ENCODE measurements at places on chromosomes 1 and 21.
A peak's percentile ranks its signal among the peaks of the same experiment; 100 is the strongest.

DNA sequence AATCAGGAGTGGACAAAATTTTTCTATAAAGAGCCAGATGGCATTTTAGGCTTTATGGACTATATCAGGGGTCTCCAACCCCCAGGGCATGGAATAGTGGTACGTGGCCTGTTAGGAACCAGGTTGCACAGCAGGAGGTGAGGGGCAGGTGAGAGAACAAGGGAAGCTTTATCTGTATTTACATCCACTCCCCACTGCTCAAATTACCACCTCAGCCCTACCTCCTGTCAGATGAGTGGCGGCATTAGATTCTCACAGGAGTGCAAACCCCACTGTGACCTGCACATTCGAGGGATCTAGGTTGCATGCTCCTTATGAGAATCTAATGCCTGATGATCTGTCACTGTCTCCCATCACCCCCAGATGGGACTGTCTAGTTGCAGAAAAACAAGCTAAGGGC lies 13.9 kb downstream of the PHTF1 start:
- no peak for DNase-seq

DNA sequence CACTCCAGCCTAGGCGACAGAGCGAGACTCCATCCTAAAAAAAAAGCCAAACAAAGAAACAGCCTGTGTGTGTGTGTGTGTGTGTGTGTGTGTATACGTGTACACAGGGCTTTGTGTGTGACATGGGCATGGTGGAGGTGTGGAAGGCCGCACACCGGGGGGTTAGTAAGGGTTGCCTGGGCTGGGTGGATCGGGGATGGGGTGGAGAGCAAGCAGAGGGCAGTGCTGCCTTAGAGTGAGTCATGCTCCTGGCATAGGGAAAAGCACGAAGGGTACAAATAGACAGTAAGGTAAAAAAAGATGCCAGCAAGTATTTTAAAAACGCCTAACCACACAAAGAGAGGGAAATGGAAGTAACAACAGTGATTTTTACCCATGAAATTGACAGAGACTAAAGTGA lies 6.2 kb downstream of the PRMT2 start:
- DNase-seq: no peak

DNA sequence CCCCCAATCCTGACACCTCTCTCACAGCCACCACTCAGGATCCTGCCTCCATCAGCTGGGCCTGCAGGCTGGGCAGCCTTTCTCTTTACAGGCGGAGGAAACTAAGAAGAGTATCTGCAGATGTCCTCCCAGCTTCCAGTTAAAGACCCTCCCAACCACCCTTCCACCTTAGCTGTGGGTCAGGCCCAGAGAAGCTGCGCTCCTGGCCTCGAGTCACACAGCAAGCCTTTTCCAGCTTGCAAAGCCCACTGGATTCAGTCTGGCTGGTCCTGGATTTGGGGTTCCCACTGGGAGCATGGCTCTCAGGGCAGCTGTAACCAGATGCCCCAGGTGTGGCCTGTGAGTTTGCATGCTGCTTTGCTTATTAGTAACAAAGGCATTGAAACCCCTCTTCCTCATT lies 19.9 kb downstream of the KCNQ4 start:
- no peak for DNase-seq

- DNase-seq: no peak
These were observed 92.9 kb downstream of the TRIM11 start for GRCh38 chr1:228313536-228314277.

- no peak for DNase-seq
These were observed 650.9 kb upstream of the ADGRL2 start for GRCh38 chr1:81149649-81150325.

DNA sequence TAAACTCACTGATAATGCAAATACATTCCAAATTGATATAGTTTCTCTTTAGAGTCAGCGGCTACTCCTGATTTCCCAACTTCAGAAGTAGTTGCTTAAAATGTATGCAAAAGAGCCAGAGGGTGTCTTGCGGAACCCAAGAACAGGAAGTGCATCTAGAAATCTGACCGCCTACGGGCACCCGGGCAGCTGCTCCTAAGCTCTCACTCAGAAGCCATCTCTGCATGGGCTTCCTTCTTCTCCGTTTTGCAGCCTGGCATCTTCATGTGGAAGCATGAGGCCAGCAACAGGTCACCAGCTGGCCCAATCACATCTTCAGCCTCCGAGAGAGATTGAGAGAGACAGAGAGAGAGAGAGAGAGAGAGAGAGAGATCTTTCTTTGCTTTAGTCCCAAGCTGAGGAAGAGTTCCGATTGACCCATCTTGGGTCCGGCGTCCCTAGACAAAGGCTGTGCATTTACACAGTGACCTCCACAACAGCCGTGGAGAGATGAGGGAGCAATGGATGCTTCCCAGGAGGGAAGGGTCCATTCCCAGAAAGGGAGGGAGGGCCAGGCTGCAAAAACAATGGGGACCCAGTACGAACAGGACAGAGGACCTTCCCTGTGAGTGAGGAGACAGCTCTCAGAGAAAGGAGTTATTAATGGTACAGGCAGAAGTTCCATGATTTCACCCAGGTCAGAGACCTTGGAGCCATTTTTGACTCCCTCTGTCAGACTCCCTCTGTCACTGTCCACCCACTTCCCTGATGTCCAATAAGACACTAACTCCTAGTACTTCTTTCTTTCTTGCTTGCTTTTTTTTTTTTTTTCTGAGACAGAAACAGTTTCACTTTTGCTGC lies 28.2 kb upstream of the SLC30A1 start:
- DNase-seq: peak; percentile 84

GRCh38 chr21:39799178-39799577 lies 54.2 kb downstream of the IGSF5 start:
- DNase-seq: no peak

- no peak for DNase-seq
These were observed 12.3 kb upstream of the LDLRAP1 start for GRCh38 chr1:25531082-25531461.

GRCh38 chr21:38327984-38328383 lies 71.2 kb downstream of the KCNJ15 start:
- no peak for DNase-seq

DNA sequence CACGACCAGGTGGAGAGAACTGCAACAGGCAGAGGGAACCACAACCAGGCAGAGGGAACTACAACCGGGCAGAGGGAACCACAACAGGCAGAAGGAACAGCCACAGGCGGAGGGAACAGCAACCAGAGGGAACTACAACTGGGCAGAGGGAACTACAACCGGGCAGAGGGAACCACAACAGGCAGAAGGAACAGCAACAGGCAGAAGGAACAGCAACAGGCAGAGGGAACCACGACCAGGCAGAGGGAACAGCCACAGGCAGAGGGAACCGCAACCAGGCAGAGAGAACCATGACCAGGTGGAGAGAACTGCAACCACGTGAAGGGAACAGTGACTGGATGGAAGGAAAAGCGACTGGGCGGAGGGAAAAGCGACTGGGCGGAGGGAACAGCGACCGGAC lies 47.6 kb upstream of the GPR153 start:
- DNase-seq: no peak

DNA sequence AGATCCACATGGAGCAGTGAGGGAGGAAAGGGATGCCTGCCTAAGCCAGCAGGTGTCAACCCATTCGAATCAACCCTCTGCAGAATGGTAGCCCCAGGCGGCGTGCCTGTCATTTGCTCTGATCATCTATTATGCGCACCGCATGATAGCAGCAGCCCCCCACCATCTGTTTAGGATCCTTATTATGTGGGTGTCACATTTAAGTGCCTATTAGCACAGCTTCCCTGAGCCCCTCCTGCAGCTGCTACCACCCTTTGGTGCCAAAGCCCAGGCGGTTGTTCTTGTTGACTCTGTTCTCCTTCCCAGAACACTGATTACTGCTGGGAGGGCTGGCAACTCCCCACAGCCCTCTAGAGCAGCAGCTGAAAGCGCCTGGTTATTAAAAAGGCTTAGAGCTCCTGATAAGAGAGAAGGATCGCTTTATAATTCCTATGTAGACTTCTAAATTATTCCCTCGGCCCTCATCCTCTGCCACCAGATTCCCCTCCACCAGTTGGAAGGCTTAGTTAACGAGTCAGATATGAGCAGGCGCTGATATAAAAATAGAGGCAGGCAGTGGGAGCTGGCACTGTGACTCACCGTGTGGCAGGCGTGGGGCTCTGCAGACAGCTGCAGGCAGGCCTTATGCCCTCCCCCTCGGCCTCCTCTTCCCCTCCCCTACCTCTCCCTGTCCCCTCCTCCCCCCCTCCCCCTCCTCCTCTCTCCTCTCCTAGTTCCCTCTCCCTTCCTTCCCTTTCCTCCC lies 23.0 kb downstream of the ACTA1 start:
- DNase-seq: no peak

DNA sequence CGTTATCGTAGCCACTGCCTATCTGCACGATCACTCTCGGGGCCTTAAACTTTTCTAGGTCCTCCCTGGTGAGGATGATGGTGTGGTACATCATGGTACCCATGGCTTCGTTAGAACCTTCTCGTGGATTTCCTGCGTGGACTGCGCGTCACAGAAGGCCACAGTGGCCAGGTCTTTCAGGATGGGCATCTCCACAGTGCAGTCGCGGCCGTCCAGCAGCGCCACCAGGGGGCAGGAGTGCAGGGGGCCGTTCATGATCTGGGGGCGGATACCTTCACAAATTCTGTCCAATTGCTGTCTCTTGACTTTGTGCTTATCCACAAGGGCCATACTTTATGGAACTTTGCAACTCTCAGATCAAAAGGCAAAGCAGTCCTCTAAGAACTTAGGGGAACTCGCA lies 69.6 kb downstream of the WLS start:
- DNase-seq: no peak

DNA sequence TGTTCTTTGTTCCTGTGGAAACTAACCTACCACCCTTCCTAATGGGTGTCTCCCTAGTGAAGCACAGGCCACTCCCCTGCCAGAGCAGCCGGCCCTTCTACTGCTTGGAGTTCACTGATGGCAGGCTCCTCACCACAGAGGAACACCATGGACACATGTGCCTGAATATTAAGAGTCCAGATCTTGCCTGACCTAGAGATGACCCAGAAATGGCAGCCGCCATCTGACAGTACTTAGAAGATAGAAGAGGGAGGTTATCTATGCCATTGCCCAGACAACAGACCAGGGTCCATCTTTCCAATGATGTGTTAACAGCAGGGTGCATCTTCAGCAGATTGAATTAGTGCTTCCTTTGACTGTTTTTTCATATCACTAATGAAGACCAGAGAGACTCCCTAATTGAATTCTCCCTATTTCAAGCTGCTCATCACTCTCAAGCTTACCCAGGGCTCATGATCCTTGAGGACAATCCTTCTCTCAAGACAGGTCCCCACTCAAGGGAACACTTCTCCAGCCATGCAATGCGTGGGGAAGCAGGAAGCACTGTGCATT lies 59.8 kb downstream of the PLEKHA6 start:
- no peak for DNase-seq

- no peak for DNase-seq
These were observed 107.3 kb upstream of the HNRNPU start for GRCh38 chr1:244971552-244972216.

GRCh38 chr1:233022246-233022645 lies 71.8 kb downstream of the NTPCR start:
- no peak for DNase-seq

DNA sequence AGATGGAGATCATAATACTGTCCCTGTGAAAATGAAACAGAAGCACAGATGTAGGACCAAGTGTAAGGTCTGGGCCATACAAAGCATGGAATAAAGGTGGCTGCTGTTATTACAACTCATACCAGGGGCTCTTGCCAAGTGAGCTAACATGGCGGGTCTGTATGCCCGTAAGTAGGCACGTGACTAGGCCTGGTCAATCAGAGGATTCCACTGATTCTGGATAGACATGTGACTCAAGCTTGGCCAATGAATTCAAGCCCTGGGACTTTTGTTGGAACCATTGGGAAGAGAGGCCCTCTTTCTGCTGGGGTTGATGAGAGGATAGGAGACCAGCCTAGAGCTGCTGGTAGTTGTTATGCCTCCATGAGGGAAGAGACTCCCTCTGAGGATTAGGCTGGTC lies 47.8 kb upstream of the WNT4 start:
- DNase-seq: no peak

DNA sequence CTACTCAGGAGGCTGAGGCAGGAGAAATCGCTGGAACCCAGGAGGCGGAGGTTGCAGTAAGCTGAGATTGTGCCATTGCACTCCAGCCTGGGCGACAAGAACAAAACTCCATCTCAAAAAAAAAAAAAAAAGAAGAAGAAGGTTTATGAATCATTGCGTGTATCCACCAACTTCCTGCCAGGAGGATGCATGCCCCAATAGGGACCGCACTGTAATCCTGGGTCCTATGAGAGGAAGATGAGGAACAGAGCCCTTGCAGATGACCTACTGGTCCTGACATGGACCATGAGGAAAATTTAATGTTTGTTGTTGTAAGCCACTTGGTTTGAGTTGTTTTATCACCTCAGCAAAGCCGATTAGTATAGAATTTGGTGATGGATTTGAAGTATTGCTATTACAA lies 56.7 kb downstream of the PTGS2 start:
- DNase-seq: no peak

GRCh38 chr1:198086051-198086745 lies 70.6 kb upstream of the NEK7 start:
- no peak for DNase-seq

DNA sequence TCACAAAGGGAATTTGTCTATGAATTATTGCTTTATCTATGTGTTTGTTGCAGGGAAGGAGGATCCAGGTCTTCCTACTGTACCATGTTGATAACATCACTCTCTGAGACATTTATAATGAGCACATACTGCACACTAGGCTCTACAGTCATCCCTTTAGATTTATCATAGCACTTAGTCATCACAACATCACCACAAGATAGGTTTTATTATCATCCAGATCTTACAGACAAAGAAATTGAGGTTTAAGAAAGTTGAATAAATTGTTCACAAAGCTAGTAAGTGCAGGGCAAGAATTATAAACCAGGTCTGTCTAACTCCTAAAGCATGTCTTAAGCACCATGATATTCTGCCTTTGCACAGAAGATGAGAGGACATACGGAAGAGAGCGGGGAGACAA lies 121.1 kb upstream of the ST6GALNAC5 start:
- DNase-seq: no peak

- DNase-seq: no peak
These were observed 35.6 kb downstream of the MARK1 start for GRCh38 chr1:220563564-220563963.

DNA sequence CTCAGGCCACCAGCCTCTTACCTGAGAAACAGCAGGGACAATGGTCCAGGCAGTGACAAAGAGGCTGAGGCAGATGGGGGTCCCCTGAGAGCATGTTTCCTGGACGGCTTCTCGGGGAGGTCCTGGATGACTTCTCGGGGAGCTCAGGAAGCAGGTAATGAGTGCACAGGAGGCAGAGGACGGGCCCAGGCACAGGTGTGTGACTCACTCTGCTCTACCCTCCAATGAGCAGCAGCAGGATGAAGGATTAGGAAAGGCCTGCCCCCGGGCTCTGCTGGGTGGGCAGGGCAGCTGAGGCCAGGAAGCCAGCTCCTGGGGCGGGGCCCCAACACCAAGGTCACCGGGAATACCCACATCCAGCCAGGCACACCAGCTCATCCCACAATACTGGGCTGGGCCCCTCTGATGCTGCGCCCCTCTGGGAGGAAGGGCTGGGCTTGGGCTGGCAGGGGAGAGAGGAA lies 17.2 kb upstream of the PTAFR start:
- DNase-seq: no peak

Measured in GM12865 (cell line).